ENCODE measurements at places on chromosomes 4 and X.

- no peak for DNase-seq
These were observed 256.7 kb downstream of the NAF1 start for GRCh38 chr4:162909952-162910351.

DNA sequence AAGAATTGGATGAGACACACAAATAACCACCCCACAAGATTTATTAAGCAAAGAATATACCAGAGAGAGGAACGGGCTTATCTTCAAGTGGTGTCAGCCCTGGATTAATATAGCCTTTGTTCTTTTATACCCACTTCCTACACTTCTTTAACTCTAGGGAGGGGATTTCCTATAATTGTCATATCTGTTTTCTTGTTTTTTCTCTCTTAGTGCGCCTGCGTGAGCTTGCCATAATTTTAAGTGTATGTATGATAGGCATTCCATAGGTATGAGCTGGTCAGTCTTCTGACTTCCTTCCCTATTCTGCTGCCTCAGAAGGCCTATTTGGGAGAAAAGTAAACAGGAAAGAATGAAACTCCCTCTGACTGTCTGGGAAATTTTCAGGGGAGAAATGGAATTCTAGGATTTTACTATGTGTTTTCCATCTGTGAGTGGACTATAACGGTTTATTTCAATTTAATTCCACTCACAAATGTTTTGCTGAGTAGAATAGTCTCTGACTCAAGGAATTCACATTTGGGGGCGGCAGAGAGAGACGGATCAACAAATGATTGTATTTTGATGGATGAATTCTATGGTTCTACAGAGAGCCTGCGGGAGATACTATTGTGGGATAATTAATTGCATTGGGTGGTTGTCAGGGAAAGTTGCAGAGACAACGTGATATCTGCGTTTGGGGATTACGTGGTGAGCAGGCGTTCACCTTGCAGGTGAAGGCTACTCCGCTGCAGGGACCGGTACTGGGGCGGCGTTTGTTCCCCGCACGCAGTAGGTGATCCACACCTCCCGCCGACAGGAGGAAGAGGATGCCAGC lies 626 bp upstream of the CEP135 start:
- no peak for DNase-seq

- no peak for DNase-seq
These were observed 72.4 kb upstream of the WWC2 start for GRCh38 chr4:183026701-183027100.

DNA sequence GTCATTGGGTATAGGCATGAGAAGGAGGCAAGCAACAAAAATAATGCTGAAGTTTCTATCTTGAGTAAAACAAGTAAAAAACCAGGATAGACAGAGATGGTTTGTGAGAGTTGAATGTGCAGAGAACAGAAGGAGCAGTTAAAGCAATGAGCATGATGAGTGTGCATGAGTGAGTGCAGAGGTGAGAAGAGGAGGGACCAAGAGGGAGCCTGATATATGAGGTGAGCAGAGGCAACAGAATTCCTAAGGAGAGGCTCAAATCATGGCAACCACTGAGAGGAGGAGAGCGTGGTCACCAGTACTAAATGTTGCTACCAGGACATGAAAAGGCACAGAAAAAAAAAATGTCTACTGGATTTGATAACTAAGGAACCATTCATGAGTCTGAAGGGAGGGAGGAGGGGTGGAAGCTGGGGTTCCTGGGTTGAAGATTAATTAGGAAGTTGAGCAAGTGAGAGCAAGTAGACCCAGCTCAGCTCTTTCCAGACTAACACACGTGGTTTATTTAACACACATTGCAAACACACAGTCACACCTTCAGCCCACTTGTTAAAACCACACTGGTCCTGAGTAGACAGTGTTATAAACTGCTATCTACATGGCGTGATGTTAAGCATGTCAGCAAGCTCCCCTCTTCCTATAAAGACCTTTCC lies 69.0 kb upstream of the IQCM start:
- no peak for DNase-seq

DNA sequence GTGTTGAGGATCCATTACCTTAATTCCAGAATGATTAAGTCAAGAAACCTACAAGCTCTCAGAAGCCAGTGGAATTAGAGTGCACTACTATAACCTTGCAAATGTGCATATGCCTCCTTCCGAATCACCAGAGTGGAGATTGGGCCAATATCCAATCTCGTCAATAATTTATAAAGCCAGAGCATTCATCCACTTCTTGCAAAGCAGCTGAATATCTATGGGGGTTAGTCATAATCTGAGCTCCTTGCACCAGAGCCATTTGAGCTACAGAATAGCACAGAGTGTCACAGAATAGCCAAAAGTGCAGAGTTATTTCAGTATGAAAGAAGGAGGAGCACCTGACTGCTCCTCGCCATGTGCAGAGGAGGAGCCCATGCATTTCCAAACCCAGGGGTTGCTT lies 69.2 kb upstream of the MTM1 start:
- DNase-seq, result no peak

DNA sequence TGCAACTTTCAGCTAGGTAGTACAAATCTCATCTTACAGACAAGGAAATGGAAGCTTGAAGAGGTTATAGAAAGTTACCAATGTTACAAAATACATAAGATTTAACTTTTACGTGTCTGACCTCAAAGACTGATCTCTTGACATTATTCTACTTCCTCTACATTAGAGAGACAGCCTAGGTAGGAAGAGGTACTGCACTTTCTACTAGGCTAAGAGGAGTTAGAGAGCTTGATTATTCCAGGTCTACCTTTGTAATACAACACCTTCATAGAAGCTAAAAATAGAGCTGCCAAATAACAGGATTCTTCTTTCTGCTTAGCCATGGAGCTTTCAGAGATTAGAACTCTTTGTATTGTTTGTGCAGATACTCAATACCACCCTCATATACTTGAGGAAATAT lies 147.6 kb upstream of the NPY2R start:
- no peak for DNase-seq

Measured in activated CD8-positive, alpha-beta memory T cell treated with anti-CD3 and anti-CD28 coated beads for 4 hours (primary cell).